ENCODE measurements at places on chromosomes 11 and 22.

- no peak for DNase-seq
Measured at GRCh38 chr11:9142732-9143131, 51.3 kb upstream of the SCUBE2 start.

DNA sequence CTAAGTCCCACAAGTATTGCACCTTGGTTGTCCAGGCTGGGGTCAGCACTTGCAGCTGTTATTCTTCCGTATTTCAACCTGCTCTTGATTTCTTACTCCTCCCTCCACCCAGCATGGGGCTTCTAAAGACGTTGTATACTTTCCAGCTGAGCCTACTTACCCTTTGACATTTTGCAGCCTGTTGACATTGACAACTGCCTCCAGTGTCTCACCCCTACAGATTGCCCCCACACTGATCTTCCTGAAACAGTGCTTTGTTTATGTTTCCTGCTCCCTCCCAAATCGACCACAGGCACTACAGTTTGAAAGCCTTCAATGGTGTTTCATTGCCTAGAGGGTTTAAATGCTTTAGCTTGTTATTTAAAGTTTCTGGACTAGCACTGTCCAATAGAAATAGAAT is 56.6 kb downstream of the FAM83F start:
- DNase-seq, result no peak

GRCh38 chr11:78940500-78941225 is 366.0 kb upstream of the NARS2 start:
- no peak for DNase-seq

GRCh38 chr11:70424765-70425344 is 26.5 kb downstream of the CTTN start:
- DNase-seq, result no peak

GRCh38 chr11:69209421-69210309 is 53.9 kb downstream of the SMIM38 start:
- no peak for DNase-seq

GRCh38 chr11:111729831-111730311 is 36.3 kb downstream of the PPP2R1B start:
- no peak for DNase-seq
